ENCODE measurements at places on chromosomes 11 and 22.

DNA sequence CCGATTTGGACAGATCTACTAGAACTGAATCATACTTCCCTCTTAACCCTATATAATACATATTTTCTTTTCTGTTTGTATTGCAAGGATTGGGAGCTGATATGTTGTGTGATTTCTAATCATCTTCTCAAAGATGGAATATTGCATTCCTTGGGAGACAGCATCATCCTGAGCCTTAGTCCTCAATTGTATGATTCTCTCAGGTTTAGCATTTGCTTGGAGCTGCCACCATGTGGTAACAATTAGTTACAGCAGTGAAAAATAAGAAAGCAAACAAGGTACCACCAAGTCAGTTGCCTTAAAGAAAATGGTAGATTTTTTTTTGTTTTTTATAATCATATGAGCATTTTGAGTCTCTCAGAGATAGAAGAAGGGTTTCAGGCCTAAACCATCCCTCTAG, 11.9 kb downstream of the SNX19 start:
- no peak for ATAC-seq

- ATAC-seq: no peak
These were observed 77.6 kb upstream of the IGLL5 start for GRCh38 chr22:22810018-22810427.

DNA sequence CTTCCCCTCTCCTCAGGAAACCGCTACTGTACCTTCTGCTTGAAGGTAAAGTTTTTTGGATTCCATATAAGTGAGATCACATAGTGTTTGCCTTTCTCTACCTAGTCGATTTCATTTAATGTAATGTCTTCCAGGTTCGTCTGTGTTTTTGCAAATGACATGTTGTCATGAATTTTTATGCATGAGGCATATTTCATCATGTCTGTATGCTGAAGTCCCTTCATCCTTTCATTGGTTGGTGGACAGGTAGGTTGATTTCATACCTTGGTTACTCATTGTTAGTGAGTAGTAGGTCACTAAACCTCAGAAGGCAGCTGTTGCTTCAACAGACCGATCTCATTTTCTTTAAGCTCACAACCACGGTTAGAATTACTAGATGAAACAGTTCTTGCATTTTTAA, 60.3 kb downstream of the LRRC74B start:
- no peak for ATAC-seq

GRCh38 chr11:37525336-37525735, 927.3 kb upstream of the RAG2 start:
- ATAC-seq: no peak

- ATAC-seq: no peak
These were observed 10.8 kb upstream of the VSIG10L2 start for GRCh38 chr11:125935056-125935455.

DNA sequence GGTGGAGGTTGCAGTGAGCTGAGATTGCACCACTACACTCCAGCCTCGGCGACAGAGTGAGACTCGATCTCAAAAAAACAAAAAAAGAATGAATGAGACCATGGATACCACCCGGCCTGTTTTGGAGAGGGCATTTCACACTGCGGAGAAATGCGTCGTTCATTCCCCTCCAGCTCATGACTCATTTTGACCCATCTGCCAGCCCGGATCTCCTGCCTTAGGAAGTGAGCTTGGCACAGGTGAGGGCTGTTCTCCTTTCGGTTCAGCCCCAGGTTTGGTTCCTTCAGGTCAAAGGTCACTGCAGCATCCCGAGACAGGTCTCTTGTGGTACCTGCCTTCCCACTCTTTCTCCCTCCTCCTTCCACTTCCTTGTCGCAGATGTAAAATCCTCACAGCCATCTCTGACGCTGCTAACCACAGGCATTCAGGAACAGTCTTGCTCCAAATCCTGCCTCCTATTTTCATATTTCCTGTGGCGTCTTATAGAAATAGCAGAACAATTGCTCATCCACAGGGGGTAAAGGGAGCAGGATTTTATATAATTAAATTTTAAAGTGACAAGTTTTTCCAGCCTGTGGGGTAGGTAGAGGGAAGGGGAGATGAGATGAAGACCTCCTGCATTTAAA, 517.9 kb downstream of the NTM start:
- ATAC-seq: no peak

DNA sequence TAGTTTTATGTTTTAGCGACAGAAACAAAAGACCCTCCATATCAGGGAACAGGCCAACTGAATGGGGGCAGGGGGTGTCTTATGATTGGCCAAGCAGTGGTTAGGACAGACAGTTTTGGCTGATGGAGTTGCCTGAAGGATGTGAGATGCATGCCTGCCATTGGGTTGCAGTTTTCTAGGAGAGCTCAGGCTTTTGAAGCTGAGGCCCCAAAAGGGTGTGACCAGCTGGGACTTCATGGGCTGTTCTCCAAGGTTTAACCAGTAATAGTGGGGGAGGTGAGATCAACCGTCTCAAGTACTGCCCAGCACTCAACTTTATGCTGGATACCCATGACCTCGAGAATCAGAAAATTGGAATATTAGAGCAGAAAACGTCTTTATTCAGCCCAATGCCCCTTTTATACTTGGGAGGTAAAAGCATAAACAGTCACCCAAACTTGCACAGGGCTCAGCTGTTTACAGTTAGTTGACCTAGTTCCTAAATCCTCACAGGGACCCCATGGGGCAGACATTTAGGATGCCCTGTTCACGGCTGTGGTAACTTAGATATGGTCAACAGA, 13.5 kb downstream of the DTX4 start:
- ATAC-seq: no peak

- ATAC-seq: no peak
These were observed 361.3 kb downstream of the GRM5 start for GRCh38 chr11:88704485-88704884.

GRCh38 chr11:20011307-20011951, 148.8 kb downstream of the DBX1 start:
- ATAC-seq: no peak

DNA sequence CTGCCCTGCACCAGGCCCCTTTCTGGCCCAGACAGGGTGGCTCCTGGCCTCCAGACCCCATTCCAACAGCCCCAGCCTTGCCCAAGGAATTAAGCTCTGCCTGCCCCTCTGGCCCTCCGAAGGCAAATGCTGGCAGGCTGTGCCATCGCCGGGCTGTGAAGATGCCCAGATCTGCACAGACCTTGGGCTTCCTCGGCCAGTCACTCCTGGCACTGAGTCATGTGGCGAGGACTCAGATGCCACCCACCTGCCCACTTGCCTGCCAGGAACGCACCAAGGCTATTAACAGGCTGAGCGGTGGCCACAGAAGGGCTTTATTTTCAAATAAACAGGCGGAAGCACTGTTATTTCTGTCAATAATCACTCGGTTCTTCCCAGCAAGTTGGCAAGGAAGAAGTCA, 50.3 kb upstream of the TTLL12 start:
- ATAC-seq: no peak

- no peak for ATAC-seq
These were observed 140.3 kb downstream of the PKNOX2 start for GRCh38 chr11:125304876-125305275.

DNA sequence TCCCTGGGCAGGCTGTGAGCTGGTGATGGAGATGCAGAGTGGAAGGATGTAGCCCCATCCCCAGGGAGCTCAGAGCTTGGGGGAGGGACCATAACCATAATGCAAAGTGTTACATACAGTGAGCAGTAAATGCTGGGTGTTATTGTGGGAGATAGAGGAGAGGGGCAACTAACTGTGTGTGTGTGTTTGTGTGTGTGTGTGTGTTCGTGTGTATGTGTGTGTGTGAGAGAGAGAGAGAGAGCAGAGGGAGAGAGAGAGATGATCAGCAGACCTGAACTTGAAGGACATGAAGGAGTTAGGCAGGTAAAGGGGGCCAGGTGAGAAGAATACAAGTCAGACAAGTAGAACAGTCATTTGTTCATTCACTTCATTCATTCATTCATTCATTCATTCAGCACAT, 74.2 kb downstream of the CACNG2 start:
- no peak for ATAC-seq

GRCh38 chr11:34439610-34440198, 970 bp downstream of the CAT start:
- no peak for ATAC-seq
